ENCODE measurements at places on chromosomes 7 and 10.

DNA sequence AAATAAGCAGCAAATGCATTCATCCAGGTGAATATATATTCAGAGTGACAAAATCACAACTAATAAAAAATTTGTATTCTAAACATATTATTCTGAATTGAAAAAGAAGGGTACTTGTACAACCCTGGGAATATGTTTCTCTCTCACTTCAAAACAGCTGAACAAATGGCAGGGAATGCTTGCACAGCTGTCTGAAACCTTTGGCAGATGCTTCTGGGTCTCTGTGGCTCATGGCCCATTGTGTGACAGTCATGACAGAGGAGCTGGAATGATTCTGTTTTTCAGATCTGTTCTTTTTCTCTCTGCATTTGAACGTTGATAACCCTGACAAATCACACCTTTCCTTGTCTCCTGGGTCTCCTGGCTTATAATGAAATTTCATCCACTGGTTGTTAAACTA, 275.7 kb upstream of the FZD1 start:
- DNase-seq: peak; percentile 91

DNA sequence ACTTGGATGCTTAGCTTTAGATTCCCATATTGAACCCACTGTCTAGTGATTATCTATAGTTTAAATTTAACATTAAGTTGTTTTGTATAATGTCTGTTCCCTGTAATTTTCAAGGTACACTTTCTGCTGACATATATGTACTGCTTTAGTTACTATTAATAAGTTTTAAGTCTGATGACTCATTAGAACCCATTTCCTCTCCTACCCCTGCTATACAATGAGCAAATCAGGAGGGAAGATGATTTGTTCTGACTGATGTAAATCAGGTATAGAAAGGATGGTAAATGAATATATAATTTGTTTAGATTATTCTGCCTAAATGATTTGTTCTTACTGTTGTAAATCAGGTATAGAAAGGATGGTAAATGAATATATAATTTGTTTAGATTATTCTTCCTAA, 691.8 kb downstream of the NXPH1 start:
- no peak for DNase-seq

DNA sequence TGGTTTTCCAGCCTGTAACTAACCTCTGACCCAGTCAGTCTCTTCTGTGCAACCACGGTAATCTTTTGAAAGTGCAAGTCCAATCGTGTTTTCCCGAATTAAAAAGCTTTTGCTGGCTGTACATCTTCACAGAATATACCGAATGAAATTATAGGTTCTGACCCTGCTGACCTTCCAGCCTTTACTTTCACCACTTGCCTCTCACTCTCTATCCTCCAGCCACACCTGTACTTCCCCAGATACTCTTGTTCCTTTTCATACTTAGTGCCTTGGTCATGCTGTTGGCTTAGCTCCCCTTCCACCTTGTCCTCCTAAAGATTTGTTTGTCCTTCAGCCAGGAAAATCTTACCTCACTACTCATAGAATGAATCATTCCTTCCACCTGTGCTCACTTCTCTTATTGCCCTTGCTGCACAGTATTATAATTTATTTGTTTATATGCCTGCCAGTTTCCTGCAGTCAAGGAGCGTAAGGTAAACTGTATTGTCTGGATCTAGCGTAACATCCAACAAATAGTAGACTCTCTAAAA, 2.3 kb upstream of the PNPLA8 start:
- DNase-seq: no peak

DNA sequence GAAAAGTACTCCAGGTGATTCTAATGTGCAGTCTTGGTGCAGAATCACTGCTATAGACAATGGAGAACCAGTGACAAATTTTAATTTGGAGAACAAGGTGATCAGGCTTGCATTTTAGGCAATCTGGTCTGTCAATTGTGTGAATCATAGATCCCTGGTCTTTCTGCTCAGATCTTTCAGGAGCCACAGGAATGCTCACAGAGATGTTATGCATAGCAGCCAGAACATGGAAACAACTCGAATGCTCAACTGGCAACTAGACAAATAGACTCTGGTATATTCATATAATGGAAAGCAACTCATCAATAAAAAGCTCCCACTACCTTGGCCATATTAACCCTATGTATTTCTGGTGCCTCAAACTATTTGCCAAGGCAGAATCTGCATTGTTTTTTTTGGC, 209.1 kb downstream of the PHF14 start:
- DNase-seq: no peak

DNA sequence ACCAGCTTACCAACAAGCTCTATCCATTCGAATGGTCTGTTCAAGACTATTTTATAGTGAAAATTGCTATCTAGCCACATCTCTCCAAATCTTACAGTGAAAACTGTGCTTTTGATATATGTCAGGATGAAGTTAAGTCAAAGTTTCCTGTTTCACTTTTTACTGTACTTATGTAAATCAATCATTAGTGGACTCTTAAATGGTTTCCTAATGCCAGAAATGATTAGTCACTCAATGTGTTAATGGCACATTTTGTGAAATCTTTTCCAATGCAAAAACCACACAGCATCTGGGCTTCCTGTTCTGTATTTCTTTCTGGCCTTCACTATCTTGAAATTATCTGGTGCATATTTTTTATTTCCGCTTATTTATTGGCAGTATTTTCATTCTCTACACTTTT, 87.3 kb upstream of the STEAP1B start:
- no peak for DNase-seq

DNA sequence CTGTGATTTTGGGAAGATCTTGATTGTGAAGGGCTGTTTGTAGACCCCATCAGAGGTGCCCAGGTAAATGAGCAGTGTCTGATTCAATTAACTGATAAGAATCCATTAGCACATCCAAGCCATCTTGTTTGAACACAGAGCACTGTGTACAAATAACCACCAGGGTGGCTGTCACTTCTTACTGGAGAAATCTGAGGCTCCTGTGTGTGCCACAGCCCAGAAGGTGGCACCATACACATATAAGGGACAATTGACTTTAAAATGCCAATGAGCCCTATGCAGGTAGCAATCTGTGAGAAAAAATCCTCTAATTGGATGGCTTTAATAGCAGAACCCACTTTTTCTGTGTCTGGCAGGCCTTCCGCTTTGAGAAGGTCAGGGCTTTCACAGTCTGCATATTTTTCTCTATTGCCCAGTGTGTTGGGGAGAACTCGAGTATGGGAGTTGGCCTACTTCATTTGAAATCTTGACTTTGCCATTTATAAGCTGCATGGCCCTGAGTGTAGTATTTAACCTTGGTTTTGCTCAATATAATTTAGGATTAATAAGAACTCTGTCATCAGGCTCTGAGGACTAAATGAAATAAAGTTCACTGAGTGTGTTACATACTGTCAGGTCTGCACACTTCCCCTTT, 517.4 kb downstream of the CCSER2 start:
- DNase-seq: peak; percentile 32

- no peak for DNase-seq
These were observed 2.9 kb downstream of the KLF6 start for GRCh38 chr10:3782146-3782450.

DNA sequence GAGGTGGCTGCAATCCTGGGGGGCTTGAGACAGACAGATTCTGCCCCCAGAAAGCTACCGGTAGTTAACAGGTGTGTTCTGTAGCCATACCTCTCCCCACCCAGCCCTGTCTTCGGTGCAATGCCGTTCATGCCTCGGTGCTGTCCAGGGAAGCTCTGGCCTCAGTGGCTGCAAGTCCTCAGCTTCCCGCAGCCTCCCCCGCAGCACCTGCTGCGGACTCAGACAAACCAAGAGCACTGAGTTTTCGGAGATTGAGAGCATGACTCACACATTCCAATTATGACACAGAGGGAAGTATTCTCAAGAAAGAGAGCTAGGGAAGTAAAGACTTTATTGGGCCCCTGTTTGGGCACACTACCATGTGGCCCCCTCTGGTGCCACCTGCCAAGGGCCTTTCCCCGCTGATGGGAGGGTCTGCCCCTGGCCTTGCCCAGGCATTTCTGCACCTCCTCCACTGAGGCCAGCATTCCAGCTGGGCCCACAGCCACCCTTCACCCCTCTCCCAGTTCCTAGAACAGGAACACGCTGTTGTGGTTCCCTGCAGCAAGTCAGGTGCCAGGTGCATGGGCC, 30.2 kb upstream of the EZH2 start:
- DNase-seq: no peak

- DNase-seq: no peak
These were observed 15.5 kb upstream of the PDLIM1 start for GRCh38 chr10:95306318-95306650.

DNA sequence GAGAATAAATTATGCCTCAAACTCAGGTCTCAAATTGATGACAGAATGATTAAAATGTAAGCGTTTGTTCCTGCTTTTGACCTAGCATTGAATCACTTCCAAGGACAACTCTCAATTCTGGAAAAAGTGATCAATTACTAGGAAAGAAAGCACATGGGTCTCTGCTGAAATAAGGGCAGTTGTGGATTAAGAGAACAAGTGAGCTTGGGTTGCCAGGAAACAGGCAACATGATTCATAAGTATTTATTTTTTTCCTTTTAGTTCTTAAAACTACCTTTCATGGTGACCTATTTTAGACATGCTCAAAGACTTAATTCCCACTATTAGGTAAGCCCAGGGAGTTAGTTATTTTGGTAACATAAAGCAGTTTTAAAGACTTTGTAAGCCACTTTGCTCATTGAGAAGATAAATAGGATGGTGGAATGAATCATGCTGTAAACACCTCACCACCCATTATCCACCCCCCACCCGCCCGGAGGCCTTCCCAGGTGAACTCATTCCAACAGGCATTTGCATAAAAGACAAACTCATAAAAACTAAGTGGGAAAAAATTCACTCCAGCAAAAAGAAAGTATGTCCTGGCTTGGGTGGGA, 728.3 kb downstream of the SORCS1 start:
- DNase-seq: no peak

- DNase-seq: no peak
These were observed 192.9 kb downstream of the AUTS2 start for GRCh38 chr7:69790977-69791724.

- DNase-seq: no peak
These were observed 79.0 kb downstream of the TRIL start for GRCh38 chr7:28879105-28879504.

DNA sequence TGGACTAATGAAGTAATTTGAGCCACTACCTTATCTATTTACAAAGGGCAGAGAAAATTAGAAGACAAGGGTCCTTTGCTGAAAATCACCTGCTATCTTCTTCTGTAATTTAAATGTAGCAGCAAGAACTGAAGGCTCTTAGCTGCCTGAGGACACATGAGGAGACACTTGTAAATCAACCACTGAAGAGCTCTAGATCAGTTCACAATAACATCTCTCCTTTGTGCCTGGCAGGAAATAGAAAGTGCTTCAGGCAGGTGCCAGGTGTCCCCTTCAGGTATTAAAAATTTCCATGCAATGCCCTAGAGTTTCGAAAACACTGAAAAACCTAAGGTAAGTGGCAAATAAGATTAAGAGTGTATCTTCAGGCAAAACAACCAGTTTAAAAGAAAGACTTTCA, 474.6 kb downstream of the GRM8 start:
- DNase-seq: peak; percentile 71

- no peak for DNase-seq
These were observed 1.3 kb downstream of the TMEM168 start for GRCh38 chr7:112788778-112789343.

- no peak for DNase-seq
These were observed 1.3 kb downstream of the SLC26A4 start for GRCh38 chr7:107661865-107662379.

DNA sequence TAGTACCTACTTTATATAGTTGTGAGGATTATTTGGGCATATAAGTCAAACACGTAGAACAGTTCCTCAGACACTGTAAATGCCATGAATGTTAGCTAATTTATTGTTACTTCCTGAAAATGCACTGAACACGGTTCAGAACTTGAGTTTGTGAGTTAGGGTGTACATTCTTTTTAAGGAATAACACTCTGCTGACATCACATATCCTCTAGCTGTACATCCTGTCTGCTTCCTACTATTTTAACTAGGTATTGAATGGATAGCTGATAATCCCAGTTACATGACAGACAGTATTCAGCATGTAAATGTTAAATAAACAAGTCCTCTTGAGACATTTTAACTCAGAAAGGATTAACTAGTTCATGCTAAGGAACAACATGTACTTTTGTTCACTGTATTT, 16.0 kb downstream of the SAMD8 start:
- DNase-seq: no peak

DNA sequence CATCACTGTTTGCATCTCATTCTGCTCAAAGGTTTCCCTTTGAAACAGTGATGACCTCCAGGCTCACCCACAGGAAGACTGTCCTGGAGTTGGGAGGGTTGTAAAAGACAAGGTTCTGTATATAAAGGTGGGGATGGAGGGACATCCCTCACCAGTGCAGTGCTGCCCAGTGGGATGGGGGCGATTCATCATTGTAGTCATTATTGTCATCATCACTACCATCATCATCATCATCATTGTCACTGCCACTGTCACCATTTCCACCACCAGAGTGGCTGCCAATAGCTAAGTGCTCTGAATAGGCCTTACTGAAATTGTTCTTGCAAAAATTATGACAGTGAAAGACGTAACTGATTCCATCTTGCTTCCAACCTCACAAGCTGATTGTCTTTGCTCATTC, 24.7 kb downstream of the MRPS24 start:
- DNase-seq: no peak

GRCh38 chr10:76327441-76327840, 896.0 kb downstream of the LRMDA start:
- no peak for DNase-seq

DNA sequence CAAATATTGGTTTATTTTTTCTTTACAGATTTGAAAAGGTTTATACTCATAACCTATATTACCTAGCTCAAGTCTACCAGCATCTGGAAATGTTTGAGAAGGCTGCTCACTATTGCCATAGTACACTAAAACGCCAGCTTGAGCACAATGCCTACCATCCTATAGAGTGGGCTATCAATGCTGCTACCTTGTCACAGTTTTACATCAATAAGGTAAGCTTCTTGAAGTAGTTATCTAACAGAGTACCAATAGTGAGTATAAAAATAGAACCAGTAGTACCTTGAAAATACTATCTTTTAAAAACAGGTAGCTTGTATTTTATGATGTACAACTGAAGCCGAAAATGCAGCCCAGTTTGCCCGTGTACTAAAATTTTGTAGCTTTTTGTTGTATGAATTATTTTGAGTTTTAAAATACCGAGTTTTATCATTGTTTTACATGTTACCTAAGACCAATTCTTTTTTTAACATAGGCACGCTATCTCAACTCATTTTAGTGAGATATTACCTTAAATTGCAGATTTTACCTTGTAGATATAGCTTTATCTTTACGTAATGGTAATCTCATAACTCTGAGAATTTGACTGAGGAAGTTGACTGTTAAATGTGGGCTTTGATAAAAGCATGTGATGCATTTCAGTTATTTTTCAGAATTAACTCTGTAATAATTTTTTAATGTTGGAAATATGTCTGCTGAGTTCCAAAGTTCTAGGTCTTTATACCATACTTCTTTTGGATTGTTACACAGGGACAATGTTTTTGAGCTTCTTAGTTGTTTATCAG, 17.3 kb downstream of the KIFBP start:
- no peak for DNase-seq

- no peak for DNase-seq
These were observed 231.3 kb downstream of the MDFIC start for GRCh38 chr7:115153176-115153575.

DNA sequence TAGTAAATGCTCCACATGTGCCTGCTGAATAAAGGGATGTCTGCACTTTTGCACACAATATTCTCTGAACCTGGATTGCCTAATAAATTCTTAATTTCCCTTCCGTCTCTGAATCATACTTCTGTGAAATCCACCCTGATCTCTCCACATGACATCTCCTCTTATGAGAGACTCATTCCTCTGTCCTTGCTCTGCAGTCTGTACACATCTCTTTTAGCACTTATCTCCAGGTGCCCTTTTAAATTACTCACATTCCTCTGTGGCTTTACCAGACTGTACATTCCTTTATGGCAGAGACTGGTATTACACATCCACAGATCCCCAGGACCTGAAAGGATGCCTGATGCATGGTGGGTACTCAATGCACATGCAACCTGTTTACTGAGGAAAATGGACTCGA, 527.6 kb downstream of the PHTF2 start:
- DNase-seq: no peak

Measured in NCI-H774 (cell line).